ENCODE measurements at places on chromosomes 7 and 10.

GRCh38 chr7:41508755-41509154 is 194.1 kb downstream of the INHBA start:
- DNase-seq, result no peak

- DNase-seq, result no peak
These were observed 38.9 kb upstream of the ANKRD1 start for GRCh38 chr10:90959826-90960225.

DNA sequence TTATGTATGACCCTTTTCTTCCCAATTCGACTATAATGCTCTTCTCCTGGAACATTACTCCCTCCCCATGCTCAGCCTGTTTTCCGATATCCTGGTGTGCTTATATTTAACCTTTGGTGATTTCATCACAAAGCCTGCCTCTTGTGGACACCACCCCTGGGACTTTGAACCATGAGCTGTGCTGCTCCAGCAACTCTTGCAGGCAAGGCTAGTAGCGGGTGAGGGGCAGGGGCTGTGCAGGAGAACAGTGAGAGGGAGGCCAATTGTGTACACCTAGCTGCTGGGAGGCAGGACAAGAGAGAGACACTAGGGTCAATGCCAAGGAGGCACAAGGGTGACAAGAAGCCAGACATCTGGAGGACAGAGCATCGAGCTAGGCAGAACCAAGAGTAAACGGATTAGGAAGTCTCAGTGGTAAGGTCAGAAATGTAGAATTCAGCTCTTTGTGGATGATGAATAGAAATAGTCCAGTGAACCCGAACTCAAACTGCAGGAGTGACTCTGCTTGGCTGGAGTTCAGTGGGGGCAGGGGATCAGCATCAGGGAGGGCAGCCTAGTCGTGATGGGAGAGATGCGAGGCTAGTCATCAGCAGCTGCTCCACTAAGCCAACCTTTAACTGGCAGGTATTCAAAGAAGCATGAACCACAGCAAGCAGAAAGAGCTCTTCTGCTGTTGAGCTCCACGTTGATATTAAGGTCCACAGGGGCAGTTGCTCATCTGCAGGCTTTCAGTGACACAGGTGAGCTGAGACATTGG is 31.0 kb upstream of the MKI67 start:
- DNase-seq, result no peak

GRCh38 chr10:121128164-121128563 is 277.0 kb downstream of the WDR11 start:
- no peak for DNase-seq

DNA sequence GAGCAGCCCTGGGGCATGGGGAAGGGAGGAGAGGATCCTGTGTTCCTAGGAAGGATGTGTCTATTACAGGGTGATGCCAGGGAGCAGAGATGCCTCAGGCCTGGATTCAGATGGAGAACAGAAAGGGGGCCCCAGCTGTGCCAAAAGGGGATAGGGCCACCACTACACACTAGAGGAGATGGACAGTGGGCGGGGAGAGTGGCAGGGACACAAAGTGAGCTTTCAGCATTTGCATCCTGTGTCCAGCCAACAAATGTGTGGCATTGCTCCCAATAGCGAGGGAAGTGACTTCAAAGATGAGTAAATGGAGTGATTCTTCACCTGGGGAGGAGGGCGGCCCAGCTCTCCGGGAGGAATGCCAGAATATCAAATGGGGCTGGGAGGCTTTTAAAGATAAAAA is 64.9 kb upstream of the WAPL start:
- no peak for DNase-seq

- DNase-seq, result peak; percentile 58
These were observed 166.5 kb downstream of the TMEM26 start for GRCh38 chr10:61286686-61287085.

DNA sequence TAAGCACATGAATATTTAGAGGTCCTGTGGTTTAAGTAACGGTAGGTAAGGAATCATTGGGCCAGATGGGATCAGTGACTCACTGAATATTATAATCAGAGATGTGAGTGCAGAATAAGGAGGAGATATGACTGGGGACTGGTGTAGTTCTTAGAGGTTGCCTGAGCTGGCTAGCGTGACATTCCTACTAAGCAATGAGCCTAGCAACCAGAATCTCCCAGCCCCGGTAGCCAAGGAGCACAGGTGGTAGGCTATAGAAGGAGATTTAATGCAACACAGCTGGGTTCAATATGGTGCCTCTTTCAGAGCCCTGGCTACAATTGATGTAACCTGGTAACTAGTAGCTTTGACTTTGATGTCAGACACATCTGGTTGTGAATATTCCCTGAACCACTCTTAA is 641.6 kb downstream of the AUTS2 start:
- DNase-seq, result no peak

DNA sequence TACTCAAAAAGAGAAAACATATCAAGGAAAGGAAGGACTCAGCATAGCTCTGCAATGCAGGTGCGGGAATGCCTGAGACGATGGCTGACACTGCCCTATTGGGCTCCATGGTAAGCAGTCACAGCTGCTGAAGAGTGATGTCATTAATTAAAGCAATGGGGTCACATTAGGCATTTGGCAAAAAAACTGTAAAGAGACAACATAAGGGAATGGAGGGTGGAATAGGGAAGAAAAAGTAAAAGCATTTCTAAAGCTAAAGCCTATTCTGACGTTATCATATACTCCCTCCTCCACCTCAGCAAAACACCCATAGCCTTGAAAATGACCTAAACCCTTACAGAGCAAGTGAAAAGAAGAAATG is 38.5 kb upstream of the SPOCK2 start:
- no peak for DNase-seq

- no peak for DNase-seq
These were observed 72.9 kb downstream of the AOAH start for GRCh38 chr7:36651404-36651803.
